Activated CD8-positive, alpha-beta memory T cell treated with anti-CD3 and anti-CD28 coated beads for 1 hour (primary cell): ENCODE measurements at places on chromosomes 7 and 10.

DNA sequence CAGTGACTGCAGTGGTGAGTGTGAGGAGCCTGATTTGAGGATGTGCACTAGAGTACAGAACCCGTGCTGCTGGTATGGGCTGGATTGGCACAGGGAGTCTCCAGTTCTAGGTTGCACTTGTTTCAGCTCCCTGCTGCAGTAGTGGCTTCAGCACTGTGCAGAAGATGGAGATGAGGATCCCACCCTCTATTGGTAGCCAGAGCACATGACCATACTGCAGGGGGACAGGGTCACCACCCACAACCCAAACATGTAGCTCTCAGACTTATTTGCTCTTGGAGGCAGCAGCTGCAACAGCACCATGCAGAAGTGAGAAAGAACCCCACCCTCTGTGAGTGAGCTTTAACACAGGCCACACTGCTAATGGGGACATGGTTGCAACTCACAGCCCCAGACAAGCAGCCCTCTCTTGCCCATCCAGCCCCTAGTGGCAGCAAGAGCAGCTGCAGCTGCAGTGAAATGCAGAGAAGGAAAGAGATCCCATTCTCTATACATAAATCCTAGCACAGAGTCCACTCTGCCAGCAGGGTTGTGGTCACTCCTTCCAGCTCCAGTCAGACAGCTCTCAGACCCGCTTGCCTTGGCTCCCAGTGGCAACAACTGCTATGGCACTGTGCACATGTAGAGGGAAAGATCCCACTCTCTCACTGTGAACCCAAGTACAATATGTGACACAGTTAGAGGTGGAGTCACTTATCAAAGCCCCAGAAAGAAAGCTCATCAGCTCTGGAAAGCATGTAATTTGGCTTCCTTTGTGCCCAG is 51.4 kb upstream of the SCIN start:
- DNase-seq = no peak

GRCh38 chr10:32693441-32693979 is 247.6 kb downstream of the CCDC7 start:
- no peak for DNase-seq

DNA sequence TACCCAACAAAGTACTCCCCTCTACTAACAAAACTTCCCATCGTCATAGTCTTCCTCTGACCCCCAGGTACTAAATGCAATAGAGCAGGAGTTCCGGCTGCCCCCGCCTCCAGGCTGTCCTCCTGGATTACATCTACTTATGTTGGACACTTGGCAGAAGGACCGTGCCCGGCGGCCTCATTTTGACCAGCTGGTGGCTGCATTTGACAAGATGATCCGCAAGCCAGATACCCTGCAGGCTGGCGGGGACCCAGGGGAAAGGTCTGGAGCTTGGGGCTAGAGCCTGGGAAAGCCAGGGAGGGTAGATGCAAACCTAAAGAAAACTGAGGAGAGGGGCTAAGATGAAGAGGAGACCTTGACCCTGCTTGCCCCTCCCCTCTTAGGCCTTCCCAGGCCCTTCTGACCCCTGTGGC is 15.3 kb downstream of the EPHB6 start:
- DNase-seq = no peak

DNA sequence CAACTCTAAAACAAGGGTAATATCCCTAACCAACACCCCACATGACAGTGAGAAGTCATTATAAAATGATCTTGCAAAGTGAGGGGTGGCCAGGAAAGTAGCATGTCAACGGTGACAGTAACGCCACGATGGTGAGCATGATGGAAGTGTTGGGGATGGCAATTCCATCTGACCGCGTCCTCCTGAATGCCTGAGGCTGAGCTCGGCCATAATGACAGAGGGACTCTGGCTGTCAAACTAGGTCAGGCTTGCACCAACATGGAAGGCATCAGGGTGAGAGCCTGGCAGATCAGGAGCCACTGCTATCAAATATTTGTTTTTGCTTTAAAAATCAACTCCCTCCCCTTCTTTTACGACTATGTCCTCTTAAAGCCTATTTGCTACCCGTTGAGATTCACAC is 55.7 kb upstream of the EFCAB10 start:
- DNase-seq = no peak

- DNase-seq = peak; percentile 56
Observed at GRCh38 chr7:151123822-151124464, 37.7 kb downstream of the AGAP3 start.

DNA sequence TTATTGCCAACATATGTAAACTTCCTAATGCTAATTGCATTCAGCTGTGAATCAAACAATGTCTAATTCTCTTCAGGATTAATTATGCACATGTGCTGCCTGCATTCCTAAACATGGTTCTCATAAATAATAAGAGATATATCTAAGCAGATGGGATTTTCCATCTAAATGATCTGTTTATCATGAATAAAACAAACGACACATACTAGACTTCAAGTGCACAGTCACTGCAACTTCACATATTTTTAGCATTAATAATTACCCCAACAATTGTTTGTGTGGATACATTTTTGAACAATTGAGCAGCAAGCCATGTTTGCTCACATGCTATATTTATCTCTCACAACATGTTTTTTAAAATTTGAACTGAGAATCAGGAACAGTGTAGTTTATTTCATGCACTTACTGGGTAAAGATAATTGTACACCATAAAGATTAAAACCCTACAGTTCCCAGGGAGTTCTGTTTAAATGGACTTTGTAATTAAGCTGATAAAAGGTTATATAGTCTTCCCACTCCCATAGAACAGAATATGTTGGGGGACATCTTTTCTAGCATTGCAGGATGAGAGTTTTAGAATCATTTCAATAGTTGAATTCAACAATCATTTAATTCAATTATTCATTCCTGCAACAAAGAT is 378.5 kb downstream of the MDFIC start:
- DNase-seq = no peak

GRCh38 chr7:68425377-68425776 is 1172.9 kb upstream of the AUTS2 start:
- DNase-seq = no peak

GRCh38 chr7:101303102-101303701 is 18.4 kb downstream of the IFT22 start:
- no peak for DNase-seq

GRCh38 chr7:133071506-133071905 is 10.4 kb downstream of the CHCHD3 start:
- DNase-seq = no peak

GRCh38 chr10:816958-817357 is 114.5 kb downstream of the LARP4B start:
- no peak for DNase-seq

DNA sequence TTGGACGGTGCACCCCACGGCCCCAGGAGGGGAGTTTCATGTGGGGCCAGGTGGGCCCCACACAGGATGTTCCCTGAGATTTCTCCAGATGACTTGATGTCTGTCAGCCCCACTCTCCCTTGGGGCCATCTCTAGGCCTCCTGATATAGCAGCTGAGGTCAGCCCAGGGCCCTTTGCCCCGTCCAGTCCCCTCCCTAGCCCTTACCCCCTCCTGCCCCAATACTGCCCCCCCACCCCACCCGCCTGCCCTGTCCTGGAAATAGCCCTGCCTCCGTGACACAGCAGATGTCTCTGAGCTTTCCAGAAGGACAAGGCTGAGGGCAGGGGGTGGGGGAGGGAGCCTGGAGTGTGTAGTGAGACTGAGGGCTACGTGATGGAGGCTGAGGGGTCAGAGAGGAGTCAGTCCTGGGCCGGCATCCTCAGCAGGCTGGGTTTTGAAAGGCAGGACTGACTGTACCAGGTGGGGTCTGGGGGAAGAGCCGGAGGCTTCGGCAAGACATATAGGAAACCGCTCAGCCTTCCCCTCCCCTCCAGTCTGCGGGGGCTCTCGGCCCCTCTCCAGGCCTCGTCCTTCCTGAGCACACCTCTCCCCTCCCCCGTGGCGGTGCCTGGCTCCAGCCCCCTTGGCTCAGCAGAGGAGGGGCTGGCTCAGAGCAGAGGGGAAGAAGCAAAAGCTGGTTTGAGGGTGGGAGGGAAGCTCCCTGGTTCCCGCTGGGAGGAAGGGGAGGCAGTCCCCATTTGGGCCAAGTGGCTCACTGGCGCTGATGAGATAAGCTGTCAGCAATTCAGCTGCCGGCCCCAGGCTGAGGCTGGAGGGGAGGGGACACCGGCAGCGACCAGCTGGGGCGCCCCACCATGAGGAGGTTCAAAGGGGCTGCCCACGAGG is 2.0 kb downstream of the FLNC start:
- DNase-seq = no peak

GRCh38 chr10:110175406-110175805 is 32.0 kb upstream of the MXI1 start:
- DNase-seq = no peak

GRCh38 chr10:89032141-89032891 is 41.7 kb downstream of the FAS start:
- no peak for DNase-seq

DNA sequence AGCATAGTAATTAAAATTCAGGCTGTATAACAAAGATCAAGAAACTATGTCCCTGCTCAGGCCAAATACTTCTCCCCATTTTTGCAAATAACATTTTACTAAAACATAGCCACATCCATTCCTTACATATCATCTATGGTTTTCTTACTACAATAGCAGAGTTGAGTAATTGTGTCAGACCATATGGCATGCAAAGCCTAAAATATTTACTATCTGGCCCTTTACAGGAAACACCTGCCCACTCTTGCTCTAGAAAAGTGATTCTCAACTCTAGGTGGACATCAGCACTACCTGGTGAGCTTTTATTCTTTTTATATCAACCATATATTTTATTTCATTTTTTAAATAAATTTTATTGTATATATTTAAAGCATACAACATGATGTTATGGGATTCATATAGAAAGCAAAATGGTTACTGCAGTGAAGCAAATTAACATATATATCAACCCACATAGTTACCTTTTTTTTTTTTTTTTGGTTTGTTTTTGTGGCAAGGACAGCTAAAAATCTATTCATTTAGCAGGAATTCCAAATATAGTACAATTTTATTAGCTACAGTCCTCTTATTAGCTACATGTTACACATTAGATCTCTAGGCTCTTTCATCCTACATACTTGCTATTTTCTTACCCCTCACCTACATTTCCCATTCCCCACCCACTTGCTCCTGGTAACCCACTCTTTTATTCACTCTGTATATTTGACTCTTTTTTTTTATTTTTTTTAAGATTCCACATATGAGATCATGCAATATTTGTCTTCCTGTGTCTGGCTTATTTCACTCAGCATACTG is 19.6 kb downstream of the ABI1 start:
- no peak for DNase-seq
